ENCODE measurements at places on chromosomes 1 and 21.

DNA sequence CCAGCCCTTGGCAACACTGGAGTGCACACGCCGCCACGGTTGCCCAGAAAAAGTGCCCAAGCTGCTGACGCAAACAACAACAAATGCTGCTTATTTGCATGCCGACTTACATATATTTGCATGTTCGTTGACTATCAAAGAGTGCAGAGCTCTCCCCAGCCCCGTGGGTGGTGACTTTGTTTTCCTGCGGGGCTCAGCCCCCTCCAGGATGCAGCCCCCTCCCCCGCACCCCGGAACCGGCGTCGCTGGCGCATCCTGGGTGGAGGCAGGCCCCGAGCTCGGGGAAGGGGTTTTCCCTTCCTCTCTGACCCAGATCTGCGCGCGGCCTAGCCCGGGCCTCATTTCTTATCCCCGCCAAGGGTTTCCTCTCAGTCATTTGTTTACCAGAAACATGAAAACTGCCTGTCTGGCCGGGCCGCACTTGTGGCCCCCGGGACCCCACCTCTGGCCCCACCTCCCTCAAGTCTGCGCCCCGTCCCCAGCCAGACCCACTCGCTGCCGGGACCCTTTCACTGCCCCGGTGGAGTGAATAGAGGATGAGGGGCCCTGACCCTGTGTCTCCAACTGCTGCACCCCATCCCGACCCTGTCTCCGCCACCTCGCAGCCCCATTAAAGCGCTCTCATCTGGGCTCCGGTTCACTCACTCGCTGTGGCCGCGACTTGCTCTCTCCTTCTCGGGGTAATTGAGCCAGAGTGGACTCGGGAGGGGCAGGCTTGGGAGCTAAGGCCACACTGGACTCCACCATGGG, 5.5 kb downstream of the TNFRSF25 start:
- no peak for DNase-seq

GRCh38 chr21:16059981-16060380, 330.2 kb downstream of the USP25 start:
- no peak for DNase-seq

- DNase-seq, result no peak
Measured at GRCh38 chr1:203665993-203666392, 39.4 kb downstream of the ATP2B4 start.

GRCh38 chr1:22101995-22102394, 40.9 kb downstream of the WNT4 start:
- DNase-seq, result no peak

DNA sequence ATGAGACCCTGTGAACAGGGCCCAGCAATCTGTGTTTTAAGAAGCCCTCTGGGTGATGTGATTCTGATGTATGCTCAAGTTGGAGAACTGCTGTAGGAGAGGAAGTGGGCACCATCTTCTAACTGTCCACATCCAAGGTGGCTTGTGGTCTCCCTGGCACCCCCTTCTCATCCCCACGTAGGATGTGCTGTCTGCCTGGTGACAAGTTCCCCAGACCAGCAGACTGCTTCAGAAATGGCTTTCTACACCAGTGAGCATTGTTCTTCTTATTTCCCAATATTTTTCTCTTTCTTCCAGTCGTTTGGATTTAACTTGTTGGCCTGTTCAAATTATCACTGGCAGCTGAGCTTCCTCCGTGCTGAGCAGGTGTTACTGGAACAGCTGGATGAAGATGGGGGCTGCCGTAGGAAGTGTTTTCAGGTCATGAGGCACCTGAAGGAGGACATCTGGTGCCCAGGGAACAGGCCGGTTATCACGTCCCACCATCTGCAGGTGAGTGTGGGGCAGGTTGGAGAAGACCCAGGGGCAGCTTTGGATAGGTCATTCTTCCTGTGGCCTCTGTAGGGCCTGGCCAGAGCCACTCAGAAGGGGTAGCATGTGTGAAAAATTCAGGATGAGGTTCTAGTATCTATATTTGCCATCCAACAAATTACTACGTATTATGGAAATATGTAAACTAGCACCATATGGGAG, 16.8 kb downstream of the MAB21L3 start:
- DNase-seq, result no peak

DNA sequence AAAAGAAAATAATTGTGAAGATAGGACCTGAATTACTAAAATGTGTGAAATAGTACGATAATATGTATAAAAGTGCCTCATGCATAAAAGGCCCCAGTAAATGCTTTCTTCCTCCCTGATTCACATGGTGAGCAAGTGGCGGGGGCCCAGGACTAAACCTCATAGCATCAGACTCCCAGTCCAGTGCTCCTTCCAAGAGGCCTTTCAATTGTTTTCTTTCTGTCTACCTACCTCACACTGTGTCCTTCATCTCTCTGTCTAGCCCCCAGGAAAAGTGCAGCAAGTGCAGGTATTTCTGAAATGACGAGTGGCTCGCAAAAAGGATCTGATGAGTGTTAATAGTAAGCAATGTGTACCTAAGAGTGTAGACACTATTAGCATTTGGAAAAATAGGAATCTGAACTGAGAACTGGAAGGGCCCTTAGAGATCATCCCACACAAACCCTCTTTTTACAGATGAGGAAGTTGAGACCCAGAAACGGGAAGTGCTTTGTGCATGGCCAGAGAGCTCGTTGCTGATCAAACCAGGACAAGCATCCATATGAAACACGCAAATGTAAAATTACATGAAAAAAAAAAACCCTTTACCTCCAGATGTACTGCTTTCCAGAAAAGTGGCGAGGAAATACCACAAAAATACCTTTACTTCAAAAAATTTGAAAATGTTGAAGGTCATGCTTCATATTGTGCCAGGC, 118.2 kb upstream of the HOOK1 start:
- no peak for DNase-seq

- DNase-seq, result no peak
Measured at GRCh38 chr1:58726581-58726980, 26.7 kb upstream of the MYSM1 start.

DNA sequence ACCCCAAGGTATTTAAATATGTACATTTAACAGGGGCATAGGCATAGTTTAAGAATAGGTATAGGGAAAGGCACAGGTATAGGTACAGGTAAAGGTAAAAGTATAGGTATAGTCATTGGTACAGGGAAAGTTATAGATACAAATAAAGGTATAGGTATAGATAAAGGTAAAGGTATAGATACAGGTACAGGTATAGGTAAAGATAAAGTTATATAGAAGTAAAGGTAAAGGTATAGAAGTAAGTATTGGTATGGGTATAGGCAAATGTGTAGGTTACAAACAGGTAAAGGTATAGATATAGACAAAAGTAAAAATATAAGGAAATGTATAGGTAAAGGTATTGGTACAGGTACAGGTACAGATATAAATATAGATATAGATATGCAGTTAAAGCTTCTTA, 137.2 kb downstream of the PCNX2 start:
- DNase-seq, result no peak

DNA sequence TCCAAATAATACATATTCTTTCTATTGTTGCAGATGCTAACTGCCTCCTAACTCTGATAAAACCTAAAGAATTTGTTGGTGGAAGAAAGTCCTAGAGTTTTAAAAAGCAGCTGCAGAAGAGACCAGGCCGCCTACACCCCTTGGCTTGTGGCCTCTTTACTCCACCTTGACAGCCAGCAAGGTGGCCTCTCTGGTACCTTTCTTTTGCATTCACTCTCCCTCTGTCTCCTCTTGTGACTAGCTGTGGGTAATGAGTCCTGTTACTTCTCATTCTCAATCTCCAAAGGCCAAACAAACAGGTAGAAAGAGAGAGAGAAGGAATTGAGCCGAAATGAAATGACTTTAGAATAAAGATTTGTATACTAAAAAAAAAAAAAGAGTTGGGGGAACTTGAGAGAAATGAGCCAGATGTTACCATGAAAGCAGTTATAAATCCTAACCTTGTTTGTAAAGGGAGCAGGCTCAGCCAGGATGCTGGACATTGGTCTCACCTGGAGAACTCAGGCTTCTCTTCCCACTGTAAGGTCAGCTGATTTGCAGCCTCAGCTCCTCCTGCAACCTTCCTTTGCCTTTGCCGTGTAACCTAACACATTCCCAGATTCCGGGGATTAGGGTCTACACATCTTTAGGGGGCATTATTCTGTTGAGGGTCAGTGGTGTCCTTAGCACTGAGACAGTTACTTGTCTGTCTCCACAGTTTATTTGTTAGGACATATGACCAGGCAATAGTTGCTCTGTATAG, 164.1 kb upstream of the IRF2BP2 start:
- no peak for DNase-seq

DNA sequence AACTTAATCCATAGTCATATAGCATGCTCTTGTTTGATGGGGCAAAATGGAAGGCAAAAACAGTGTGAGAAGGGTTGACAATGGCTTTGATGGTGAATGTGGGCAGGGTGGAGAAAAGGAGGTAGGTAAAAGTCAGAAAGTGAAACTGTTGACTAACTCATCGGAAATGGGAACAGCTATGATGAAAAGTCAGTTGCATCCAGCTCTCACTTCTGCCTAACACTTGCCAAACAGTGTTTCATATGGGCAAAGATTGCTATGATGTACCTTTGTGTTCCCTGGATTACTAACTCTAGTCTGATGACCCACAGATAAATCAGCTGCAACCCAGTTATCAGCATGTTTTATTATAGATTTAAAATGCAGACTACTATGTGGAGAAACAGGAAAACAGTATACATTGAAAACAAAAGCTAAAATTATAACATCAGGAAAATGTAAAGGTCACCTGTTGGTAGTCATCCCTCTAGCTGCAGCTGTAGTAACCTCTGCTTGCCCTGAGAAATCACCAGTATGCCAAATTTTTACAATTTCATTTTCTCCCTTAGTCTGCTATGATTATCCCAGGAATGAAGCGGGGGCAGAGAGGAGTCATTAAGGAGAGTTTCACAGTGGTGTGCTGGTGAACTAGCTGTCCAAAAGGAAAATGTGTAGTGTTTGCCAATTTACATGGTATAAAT, 11.7 kb downstream of the TNFSF18 start:
- no peak for DNase-seq

DNA sequence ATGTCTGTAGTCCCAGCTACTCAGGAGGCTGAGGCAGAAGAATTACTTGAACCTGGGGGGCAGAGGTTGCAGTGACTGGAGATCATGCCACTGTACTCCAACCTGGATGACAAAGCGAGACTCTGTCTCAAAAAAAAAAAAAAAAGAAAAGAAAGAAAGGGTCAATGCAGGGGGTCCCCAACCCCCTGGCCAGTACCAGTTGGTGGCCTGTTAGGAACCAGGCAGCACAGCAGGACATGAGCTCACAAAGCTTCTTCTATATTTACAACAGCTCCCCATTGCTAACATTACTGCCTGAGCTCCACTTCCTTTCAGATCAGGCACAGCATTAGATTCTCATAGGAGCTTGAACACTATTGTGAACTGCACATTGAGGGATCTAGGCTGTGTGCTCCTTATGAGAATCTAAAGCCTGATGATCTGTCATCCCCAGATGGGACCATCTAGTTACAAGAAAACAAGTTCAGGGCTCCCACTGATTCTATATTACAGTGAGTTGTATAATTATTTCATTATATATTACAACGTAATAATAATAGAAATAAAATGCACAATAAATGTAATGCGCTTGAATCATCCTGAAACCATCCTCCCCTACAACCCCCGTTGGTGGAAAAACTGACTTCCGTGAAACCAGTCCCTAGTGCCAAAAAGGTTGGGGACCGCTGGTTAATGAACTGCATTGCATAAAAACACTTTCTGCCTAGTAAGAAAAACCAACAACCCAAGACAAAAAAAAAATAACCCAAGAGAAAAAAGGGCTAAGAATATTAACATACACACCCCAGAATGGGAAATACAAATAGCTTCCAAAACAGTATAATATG, 2.8 kb downstream of the ZBTB8OS start:
- no peak for DNase-seq

DNA sequence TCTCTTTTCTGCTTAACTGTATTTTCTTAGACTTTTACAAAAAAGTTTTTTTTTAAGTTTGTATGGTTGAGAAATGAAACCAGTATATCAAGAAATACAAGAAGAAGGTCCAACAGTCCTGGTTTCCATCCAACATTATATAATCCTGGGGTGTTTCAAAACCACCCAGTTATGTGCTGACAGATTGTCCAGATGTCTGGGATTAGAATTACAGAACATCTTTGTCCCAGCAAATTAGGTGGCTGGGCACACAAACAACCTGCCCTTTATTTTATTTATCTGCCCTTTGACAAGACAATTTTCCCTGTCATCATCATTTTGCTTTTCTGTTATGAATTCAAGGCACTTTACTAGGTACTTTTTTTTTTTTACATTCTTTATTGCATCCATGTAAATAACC, 622.1 kb downstream of the PLPP3 start:
- no peak for DNase-seq
